SK-MEL-5 (cell line): ENCODE measurements at places on chromosomes 7 and 10.

DNA sequence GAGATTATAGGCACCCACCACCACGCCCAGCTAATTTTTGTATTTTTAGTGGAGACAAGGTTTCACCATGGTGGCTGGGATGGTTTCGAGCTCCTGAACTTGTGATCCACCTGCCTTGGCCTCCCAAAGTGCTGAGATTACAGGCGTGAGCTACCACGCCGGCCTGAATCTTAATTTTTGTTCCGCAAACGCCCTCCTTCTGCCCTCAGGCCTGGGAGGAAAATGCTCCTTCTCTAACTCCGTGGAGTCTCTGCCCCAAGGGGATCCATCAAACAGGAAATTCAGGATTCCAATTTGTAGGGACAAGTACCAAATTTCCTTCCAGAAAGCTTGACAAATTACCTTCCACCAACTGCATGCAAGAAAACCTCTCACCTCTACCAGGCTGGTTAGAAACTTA, 43.2 kb downstream of the RBAK start:
- no peak for DNase-seq

DNA sequence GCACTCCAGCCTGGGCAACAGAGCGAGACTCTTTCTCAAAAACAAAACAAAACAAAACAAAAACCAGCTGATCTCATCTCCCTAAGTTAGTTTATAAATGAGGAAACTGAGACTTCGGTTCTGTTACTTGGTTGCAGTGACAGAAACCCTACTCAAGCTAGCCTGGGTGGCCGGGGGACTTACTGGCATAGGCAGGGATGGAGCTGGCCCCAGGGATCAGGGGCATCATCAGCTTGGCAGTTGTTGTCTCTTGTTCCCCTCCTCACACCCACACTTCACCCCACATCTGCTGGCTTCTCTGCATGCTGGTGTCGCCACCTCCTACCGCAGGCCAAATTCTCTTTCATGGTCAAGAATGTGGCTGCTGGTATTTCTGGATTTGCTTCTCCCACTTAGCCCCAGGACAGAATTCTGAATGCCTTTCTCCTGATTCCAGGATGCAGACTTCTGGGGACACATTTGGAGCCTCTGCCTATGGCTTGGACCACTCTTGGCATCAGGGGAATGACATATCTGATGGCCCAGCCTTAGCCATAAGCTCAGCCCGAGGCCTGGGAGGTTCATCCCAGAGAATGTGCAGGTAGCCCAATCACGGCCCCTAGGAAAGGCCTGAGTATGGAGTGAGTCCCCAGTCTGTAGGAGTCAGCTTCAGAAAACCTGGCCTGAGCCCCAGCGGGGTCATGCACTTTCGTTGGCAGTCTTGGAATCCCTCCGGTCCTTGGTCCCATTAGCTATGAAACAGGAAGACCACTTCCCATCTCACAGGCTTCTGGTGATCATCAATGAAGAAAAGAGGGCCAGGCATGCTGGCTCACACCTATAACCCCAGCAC, 41.6 kb upstream of the CTBP2 start:
- no peak for DNase-seq

GRCh38 chr7:114959931-114960330, 38.0 kb downstream of the MDFIC start:
- no peak for DNase-seq

GRCh38 chr7:51274955-51275354, 41.7 kb downstream of the COBL start:
- DNase-seq, result no peak

GRCh38 chr7:99267481-99267840, 5.2 kb upstream of the MYH16 start:
- peak; percentile 99 for DNase-seq

GRCh38 chr10:1247598-1248261, 191.5 kb downstream of the WDR37 start:
- DNase-seq, result no peak

- DNase-seq, result no peak
These were observed 99.1 kb downstream of the UNCX start for GRCh38 chr7:1331561-1332467.

DNA sequence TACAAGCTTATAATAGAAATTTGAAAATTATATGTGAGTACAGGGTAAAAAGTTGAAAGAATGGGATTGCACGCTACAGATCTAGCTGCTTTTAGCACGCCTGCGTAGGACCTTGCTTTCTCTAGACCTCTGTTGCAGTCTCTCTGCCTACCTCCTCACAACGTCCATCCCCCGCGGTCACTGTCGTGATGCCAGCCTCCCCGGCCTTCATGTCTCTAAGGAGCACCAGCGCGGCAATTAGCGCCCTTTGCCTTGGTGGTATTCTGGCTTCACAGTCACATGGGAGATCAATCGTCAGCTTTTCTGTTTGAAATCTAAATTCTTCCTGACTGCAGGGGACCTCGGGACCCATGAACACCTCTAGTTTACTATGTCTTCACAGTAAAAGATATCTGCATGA, 131.3 kb downstream of the EGFR start:
- DNase-seq, result no peak

DNA sequence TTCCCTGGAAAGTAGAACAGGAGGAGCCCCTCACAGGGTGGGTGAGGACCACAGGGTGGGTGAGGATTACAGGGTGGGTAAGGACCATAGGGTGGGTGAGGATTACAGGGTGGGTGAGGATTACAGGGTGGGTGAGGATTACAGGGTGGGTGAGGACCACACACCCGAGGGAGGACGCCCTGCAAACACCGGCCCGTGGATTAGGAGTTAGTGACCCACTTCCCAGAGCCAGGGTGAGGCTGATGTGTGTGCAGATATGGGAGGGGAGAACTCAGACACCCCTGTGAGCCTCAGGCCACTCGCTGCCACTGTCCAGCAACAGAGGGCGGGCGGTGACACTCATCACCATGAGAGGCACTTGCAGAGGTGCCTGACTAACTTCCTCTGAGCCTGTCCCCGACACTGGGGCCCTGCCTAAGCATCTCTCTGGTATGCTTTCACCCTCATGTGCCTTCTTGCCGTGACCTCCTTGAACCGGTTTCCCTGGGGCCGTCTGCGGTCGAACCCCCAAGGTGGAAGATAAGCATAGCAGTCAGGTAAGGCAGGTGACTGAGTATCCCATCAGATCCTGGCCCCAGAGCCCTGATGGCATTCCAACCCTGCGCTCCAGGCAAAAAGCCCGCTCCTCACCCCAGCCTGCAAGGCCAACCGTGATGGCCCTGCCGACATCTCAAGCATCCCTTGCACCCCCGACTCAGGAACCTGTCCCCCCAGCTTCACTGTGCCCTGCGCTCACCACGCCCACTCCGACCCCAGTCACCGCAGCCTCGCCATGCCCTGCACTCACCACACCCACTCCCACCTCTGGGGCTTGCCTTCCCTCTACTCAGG, 74.1 kb downstream of the FAM53B start:
- no peak for DNase-seq

GRCh38 chr10:112981553-112981952, 31.5 kb downstream of the TCF7L2 start:
- no peak for DNase-seq

- DNase-seq, result peak; percentile 70
These were observed 162.2 kb upstream of the FAM3C start for GRCh38 chr7:121558288-121558687.

- DNase-seq, result no peak
These were observed 9.8 kb downstream of the MICALL2 start for GRCh38 chr7:1449501-1449900.

GRCh38 chr7:80087771-80088170, 46.9 kb upstream of the GNAI1 start:
- DNase-seq, result no peak

- no peak for DNase-seq
These were observed 12.1 kb upstream of the CSGALNACT2 start for GRCh38 chr10:43125881-43126731.

- DNase-seq, result no peak
These were observed 7.7 kb downstream of the NPC1L1 start for GRCh38 chr7:44533301-44534055.
